MCF 10A (cell line): ENCODE measurements at places on chromosomes 16 and 17. TPM values are rescaled to one million over a fixed set of nuclear protein-coding genes. Genes with fewer than 3 reads are reported as not detected.
A peak's percentile ranks its signal among the peaks of the same experiment; 100 is the strongest.

DNA sequence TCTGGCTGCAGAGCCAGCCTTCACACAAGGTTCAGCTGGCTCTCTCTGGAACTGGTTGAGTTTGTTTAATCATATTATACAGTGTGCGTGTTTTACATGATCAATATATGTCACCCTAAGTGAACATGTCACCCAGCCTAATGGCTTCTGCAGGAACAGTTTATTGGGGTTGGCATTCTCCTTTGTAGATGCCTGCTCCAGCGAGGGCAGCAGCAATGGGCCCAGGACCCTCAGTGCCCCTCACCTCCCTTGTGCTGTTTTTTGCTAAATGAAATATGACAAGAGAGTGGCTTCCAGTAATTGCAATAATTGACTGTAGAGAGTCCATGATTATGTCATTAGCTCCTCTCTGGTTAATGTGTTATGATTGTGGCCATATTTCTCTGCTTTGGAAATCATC is 387.2 kb downstream of the TMEM114 start:
- no peaks in the 10 kb centered on the region for H3K4me1 ChIP-seq
- no peak overlapping the region for H3K4me3 ChIP-seq
- H3K36me3 ChIP-seq = no peaks in the 10 kb centered on the region
- no peak overlapping the region for H3K27ac ChIP-seq
- H3K27me3 ChIP-seq = no peaks in the 10 kb centered on the region

The GAST gene
- total RNA-seq = not detected in 2 replicates

DNA sequence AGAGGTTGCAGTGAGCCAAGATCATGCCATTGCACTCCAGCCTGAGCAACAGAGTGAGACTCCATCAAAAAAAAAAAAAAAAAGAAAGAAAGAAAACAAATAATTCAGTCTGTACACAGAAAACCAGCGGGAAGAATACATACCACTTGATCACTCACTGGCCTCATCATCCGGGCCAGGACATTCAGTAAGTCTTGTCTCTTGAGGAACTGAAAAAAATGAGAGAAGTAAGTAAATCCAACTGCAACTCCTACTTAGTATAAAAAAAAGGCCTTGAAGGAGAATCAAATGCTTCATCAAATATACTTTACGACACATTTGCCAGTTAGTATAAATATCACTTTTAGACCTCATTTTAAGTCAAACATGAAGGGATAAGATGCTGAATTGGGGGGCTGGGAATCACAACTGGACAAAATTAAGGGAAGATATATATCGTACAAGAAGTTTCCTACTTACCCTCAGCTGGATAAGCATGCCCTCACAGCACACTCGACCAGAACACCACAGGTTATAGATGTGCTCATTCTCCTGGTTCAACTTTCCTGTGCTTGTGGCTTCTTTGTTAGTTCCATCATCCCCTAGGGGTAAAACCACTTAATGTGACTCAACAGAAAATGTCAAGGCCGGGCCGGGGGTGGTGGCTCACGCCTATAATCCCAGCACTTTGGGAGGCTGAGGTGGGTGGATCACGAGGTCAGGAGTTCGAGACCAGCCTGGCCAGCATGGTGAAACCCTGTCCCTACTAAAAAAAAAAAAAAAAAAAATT is 12.4 kb downstream of the CCDC47 start:
- H3K36me3 ChIP-seq = peaks cover 90% of the 10 kb centered on the region
- no peak for DNase-seq
- no peak overlapping the region for H3K4me3 ChIP-seq
- no peaks in the 10 kb centered on the region for H3K27me3 ChIP-seq
- peaks cover 4% of the 10 kb centered on the region for H3K4me1 ChIP-seq
- no peak overlapping the region for H3K27ac ChIP-seq

The TAC4 gene
- total RNA-seq = not detected in 2 replicates

- peaks cover 40% of the 10 kb centered on the region for H3K4me1 ChIP-seq
- H3K27me3 ChIP-seq = no peaks in the 10 kb centered on the region
- peaks cover 7% of the 10 kb centered on the region for H3K36me3 ChIP-seq
- no peak overlapping the region for H3K4me3 ChIP-seq
Observed at GRCh38 chr16:10950393-10950792, 6.0 kb downstream of the CLEC16A start.

The KRT32 gene
- total RNA-seq = not detected in 2 replicates

DNA sequence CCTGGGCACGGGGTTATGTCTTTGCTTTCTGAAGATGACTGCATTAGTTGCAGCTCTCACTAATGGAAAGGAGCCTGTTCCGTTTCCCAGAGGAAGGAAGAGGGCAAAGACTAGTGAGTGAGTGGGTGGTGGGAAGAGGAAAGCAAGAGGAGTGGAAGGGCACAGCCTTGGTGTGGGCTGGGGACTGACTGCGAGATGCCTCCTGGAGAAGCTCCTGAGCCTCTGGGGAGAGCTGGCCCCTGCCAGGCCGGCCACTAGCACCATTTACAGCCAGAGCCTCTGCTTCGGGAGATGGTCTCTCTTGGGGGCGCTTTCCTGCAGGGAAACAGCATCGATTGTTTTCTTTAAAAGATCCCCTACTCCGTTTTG is 825 bp upstream of the RHBDL3 start:
- no peaks in the 10 kb centered on the region for H3K36me3 ChIP-seq
- no peak overlapping the region for H3K27ac ChIP-seq

DNA sequence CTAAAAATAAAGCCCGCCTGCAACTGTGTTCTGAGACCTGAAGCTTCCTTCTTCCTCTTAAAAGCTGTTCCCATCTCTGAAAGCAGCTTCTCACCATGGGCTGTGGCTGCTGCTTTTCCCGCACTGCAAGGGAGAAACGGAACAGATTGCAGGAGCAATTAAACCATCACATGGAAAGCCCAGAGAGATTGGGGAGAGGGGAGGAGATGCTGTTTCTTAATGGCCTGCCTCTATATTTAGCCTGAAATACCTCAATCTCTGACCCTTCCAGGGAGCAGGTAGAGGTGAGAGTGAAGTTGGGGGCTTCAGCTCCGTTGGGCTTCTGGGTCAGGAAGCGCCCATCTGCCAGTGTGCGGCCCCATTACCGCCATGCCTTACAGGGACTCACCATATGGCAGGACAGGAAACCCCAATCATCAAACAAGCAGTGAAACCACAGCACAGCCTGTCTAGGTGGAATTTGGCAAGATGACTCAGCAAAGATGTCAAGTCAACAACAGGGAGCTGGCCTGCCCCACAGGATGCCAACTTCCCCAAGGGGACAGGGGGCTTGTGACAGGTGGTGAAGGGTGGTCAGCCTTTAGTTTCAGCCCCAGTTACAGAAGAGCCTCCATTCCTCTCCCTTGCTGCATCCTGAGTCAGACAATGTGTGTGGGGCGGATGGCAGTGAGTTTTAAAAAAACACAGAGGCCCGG is 286.6 kb upstream of the CCL2 start:
- H3K4me1 ChIP-seq = no peaks in the 10 kb centered on the region
- no peak overlapping the region for H3K27ac ChIP-seq
- no peaks in the 10 kb centered on the region for H3K27me3 ChIP-seq
- no peak overlapping the region for H3K4me3 ChIP-seq
- no peak for DNase-seq

The HEATR9 gene
- total RNA-seq = not detected in 2 replicates

DNA sequence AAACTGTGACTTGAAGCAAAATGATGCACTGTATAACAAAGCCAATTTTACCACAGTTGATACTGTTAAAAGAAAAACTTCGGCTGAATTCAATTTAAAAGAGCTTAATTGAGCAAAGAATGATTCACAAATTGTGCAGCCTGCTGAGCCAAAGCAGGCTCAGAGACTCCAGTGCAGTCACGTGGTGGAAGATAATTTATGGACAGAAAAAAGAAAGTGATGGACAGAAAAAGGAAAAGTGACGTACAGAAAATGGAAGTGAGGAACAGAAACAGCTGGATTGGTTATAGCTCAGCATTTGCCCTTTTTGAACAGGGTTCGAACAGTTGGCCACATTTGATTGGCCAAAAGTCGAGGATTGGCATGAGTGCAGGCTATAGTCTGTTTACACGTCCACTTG is 25.7 kb downstream of the ZSWIM7 start:
- peaks cover 47% of the 10 kb centered on the region for H3K36me3 ChIP-seq
- no peak for DNase-seq
- H3K27me3 ChIP-seq = no peaks in the 10 kb centered on the region
- H3K4me1 ChIP-seq = peaks cover 12% of the 10 kb centered on the region
- no peak overlapping the region for H3K4me3 ChIP-seq

DNA sequence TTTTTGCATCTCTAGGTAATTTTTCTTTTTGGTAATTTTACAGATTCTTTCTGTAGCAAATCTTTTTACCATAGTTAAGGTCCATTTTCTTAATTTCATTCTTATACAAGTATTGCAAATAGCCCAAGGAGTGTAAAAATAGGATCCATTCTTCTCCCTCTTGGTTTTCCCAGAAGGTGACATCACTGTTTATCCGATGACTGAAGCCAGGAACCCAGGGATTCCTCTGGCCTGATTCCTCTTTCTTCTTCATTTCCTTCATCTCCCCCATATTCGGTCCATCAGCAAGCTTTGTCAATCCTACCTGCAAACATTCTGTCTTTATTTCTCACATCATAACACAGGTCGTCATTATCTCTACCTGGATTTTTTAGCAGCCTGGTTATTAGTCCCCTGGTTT is 5.3 kb downstream of the RBBP6 start:
- no peaks in the 10 kb centered on the region for H3K27me3 ChIP-seq
- no peak overlapping the region for H3K27ac ChIP-seq
- DNase-seq = peak; percentile 8
- H3K36me3 ChIP-seq = peaks cover 67% of the 10 kb centered on the region
- no peak overlapping the region for H3K4me3 ChIP-seq
- peaks cover 24% of the 10 kb centered on the region for H3K4me1 ChIP-seq

DNA sequence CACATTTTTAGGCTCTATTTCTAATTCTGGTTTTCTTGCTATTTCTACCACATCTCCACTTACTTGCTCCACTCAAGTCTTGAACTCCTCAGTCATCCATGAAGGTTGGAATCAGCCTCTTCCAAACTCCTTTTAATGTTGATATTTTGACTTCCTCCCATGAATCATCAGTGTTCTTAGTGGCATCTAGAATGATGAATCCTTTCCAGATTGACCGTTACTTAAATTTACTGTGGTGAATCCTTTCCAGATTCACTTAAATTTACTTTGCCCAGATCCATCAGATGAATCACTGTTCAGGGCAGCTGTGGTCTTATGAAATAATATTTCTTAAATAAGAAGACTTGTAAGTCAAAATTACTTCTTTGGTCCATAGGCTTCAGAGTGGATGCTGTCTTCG is 32.4 kb downstream of the CLTC start:
- H3K4me3 ChIP-seq = no peak overlapping the region
- H3K27me3 ChIP-seq = no peaks in the 10 kb centered on the region
- no peak overlapping the region for H3K27ac ChIP-seq

- no peak overlapping the region for H3K27ac ChIP-seq
- peaks cover 6% of the 10 kb centered on the region for H3K4me1 ChIP-seq
- no peak for DNase-seq
- no peaks in the 10 kb centered on the region for H3K27me3 ChIP-seq
Observed at GRCh38 chr17:80224683-80225082, 4.5 kb downstream of the SLC26A11 start.

The MYO19 gene
- total RNA-seq = 64.7 and 72.2 TPM in 2 replicates

DNA sequence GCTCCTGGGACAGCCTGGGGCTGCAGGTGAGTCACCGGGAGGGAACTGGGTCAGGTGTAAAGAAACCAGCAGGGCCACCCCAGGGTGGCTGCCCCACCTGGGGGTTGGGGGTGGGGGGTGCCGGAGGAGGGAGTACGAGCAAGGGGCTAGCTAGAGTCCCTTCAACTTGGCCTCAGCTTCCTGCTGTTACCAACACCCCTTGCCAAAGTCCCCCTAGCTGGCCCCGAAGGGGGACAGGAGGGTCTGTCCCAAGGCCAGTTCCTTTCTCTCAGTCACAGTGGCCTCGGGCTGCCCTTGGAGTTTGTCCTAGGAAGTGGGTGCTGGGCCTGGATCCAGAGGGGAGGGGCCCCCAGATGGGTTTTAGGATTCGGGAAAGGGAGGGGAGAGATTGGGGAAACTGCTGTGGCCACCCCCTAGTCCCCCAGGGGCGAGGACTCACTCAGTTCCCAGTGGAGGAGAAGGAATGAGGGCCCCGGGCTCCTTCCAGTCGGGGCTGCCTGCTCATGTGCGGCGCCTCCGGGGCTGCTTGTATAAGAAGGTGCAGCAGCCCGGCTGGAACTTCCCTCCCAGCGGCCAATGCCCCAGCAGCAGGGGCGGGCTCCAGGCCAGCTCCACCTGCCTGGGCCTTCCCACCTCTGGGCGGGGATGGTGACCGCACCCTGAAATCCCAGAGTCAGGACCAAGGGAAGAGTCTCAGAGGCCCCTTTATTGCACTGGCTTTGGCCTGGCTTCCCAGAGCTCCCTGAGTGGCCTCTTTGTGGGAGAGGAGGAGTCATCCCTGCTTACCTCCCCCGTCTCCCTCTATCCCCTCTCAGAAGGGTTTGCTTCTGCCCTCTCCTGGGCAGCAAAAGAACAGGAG is 7.3 kb downstream of the ARHGAP27 start:
- peaks cover 36% of the 10 kb centered on the region for H3K36me3 ChIP-seq
- peak; percentile 97 for DNase-seq
- no peaks in the 10 kb centered on the region for H3K27me3 ChIP-seq

- peaks cover 13% of the 10 kb centered on the region for H3K36me3 ChIP-seq
- no peaks in the 10 kb centered on the region for H3K27me3 ChIP-seq
- H3K4me1 ChIP-seq = peaks cover 26% of the 10 kb centered on the region
- peak overlapping the region; percentile 32 for H3K27ac ChIP-seq
- no peak overlapping the region for H3K4me3 ChIP-seq
Observed at GRCh38 chr16:9077091-9077809, 14.2 kb upstream of the HAPSTR1 start.

- no peaks in the 10 kb centered on the region for H3K27me3 ChIP-seq
- peaks cover 2% of the 10 kb centered on the region for H3K4me1 ChIP-seq
- H3K36me3 ChIP-seq = peaks cover 24% of the 10 kb centered on the region
Observed at GRCh38 chr16:1548727-1549126, 15.3 kb downstream of the TMEM204 start.

- H3K27me3 ChIP-seq = no peaks in the 10 kb centered on the region
- H3K36me3 ChIP-seq = peaks cover 63% of the 10 kb centered on the region
- H3K27ac ChIP-seq = peak overlapping the region; percentile 24
- no peak overlapping the region for H3K4me3 ChIP-seq
- DNase-seq = no peak
Observed at GRCh38 chr17:76566988-76567431, 18.6 kb downstream of the ST6GALNAC2 start.

DNA sequence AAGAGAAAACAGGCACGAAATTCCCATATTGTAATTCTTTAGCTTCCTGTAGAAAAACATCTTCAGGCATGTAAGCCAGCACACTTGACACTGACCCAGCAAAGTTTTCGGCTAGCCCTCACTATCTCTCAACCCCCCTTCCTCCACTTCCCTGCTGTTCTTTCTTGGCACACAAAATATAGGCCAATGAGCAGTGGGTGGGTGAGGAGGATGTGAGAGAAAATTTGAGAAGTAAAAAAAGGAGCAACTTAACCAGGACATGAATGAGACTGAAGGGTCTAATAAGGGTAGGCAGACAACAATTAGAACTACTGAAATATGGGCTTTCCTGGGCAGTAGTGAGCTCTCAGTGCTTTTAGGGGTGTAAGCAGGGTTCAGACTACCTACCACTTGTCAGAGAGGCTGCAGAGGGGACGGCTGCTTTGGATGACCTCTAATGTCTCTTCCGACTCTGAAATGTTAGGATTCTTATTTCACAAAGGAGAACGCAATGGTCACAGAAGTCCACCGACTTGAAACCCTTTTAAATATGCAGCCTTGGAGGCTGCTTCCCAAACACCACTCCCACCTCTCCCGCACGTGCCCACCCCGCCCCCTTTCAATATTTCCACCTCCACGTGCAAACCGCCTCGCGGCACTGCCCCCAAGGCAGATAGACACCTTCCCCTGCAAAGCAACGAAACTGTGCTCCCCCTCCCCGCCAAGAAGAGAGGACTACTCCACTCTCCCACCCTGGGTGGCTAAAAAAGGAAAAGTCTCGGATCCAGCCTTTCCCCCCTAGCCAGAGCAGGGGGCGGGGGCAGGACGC is 889 bp downstream of the MBTD1 start:
- peaks cover 50% of the 10 kb centered on the region for H3K36me3 ChIP-seq
- H3K4me3 ChIP-seq = peak overlapping the region; percentile 74
- no peaks in the 10 kb centered on the region for H3K27me3 ChIP-seq
- H3K4me1 ChIP-seq = peaks cover 35% of the 10 kb centered on the region

The RUNDC3A gene
- total RNA-seq = 0.28 and 1.0 TPM in 2 replicates

The ZNF232 gene
- 8.8 and 11.6 TPM in 2 replicates for total RNA-seq

The TBC1D26 gene
- not detected in 2 replicates for total RNA-seq

The DUS1L gene
- total RNA-seq = 116 and 123 TPM in 2 replicates
